ENCODE measurements at places on chromosomes 7 and 10. TPM values are rescaled to one million over a fixed set of nuclear protein-coding genes. Genes with fewer than 3 reads are reported as not detected.

CPA5 gene
- total RNA-seq: not detected

SUN3 gene
- total RNA-seq: not detected

BAZ1B gene
- total RNA-seq: 19.3 TPM

OR2A12 gene
- total RNA-seq: not detected

PPP1R9A gene
- 0.75 TPM for total RNA-seq

GTF2IRD1 gene
- total RNA-seq: 3.9 TPM

NUDT1 gene
- 2.4 TPM for total RNA-seq

HECW1 gene
- 0.06 TPM for total RNA-seq

ZNF22 gene
- 25.2 TPM for total RNA-seq

NANOS1 gene
- 0.35 TPM for total RNA-seq

DRGX gene
- not detected for total RNA-seq

ATG9B gene
- not detected for total RNA-seq

POM121C gene
- total RNA-seq: 18.4 TPM

HABP2 gene
- total RNA-seq: 422 TPM

CALML5 gene
- not detected for total RNA-seq

ACSL5 gene
- total RNA-seq: 70.4 TPM

PILRA gene
- 2.3 TPM for total RNA-seq

DHX32 gene
- total RNA-seq: 16.0 TPM

BET1 gene
- 17.1 TPM for total RNA-seq

ELMO1 gene
- total RNA-seq: 55.4 TPM

AKR1C1 gene
- 397 TPM for total RNA-seq

ZNF679 gene
- total RNA-seq: not detected

ZNF467 gene
- 3.6 TPM for total RNA-seq

LRIT1 gene
- total RNA-seq: not detected

TSPAN33 gene
- total RNA-seq: 9.0 TPM

PDE1C gene
- not detected for total RNA-seq

SPDYE6 gene
- total RNA-seq: not detected

IL2RA gene
- 1.7 TPM for total RNA-seq

HOXA2 gene
- total RNA-seq: not detected

ETV1 gene
- total RNA-seq: 7.6 TPM

ANKRD22 gene
- 1.2 TPM for total RNA-seq

GSAP gene
- 14.1 TPM for total RNA-seq

ACSM6 gene
- total RNA-seq: not detected

HOXA6 gene
- not detected for total RNA-seq

CCL26 gene
- not detected for total RNA-seq

PLAU gene
- total RNA-seq: 0.77 TPM

HBP1 gene
- total RNA-seq: 44.3 TPM

ELFN1 gene
- total RNA-seq: 7.8 TPM

STEAP2 gene
- 7.6 TPM for total RNA-seq

GOLGA7B gene
- total RNA-seq: 0.06 TPM

ASZ1 gene
- total RNA-seq: not detected

GIMAP7 gene
- 4.3 TPM for total RNA-seq

ZP3 gene
- 2.8 TPM for total RNA-seq

WNT8B gene
- total RNA-seq: not detected

COL28A1 gene
- not detected for total RNA-seq

PRLHR gene
- not detected for total RNA-seq

VPS37D gene
- total RNA-seq: 2.9 TPM

FAM241B gene
- total RNA-seq: 1.2 TPM

HELLS gene
- total RNA-seq: 3.3 TPM

CAMK1D gene
- total RNA-seq: 6.4 TPM

CCDC172 gene
- not detected for total RNA-seq

PLAC9 gene
- not detected for total RNA-seq

AKR1C8 gene
- total RNA-seq: 7.8 TPM

RBM20 gene
- 0.29 TPM for total RNA-seq

NCF1 gene
- 4.8 TPM for total RNA-seq

FKBP9 gene
- total RNA-seq: 22.2 TPM

RBAK gene
- total RNA-seq: 4.2 TPM

Measured in right lobe of liver (tissue), 6 donors.